Fibroblast of lung (primary cell): ENCODE measurements at places on chromosomes 16 and 17. TPM values are rescaled to one million over a fixed set of nuclear protein-coding genes. Genes with fewer than 3 reads are reported as not detected.

The PIK3R5 gene
- total RNA-seq: not detected in 2 replicates

The GRIN2C gene
- total RNA-seq: 0.26 and 0.50 TPM in 2 replicates

The CCL3 gene
- not detected in 2 replicates for total RNA-seq

The TUBB3 gene
- 253 and 294 TPM in 2 replicates for total RNA-seq

The DPEP3 gene
- total RNA-seq: not detected in 2 replicates

The NEUROD2 gene
- total RNA-seq: not detected in 2 replicates

The PRSS8 gene
- total RNA-seq: not detected in 2 replicates

The KRT32 gene
- under 0.01 TPM in 2 replicates for total RNA-seq

The RUSF1 gene
- total RNA-seq: 35.7 and 41.8 TPM in 2 replicates
